ENCODE measurements at places on chromosomes 1 and 21. TPM values are rescaled to one million over a fixed set of nuclear protein-coding genes. Genes with fewer than 3 reads are reported as not detected.

Gene ARHGAP30
- total RNA-seq: 3.2 TPM

Gene HES2
- total RNA-seq: not detected

Gene FMO2
- total RNA-seq: 128 TPM

Gene CRB1
- 0.22 TPM for total RNA-seq

Gene ANGPTL1
- total RNA-seq: 79.3 TPM

Gene TCP10L
- 0.29 TPM for total RNA-seq

Gene KCND3
- total RNA-seq: 4.2 TPM

Gene USP48
- 80.8 TPM for total RNA-seq

Gene LGR6
- total RNA-seq: 2.8 TPM

Gene CHI3L2
- 25.7 TPM for total RNA-seq

DNA sequence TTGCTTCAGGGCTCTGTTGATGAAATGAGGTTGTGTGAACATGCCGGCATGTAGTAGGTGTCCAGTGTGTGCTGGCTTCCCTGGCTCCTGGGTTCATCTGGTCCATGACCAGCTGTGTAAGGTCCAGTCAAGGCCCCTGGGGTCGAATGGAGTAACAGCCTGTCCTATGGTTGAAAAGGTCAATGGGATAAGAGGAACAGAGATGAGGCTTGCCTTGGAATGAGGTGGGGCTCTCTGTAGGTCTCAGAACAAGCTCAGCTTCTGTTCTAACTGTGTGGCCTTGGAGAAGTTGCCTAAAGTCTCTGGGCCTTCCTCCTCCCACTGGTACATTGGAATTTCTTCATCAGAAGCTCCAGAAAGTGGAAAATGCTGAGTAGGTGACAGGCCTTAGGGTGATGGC lies 26.6 kb downstream of the RPS6KA1 start:
- H3K36me3 ChIP-seq: peaks cover 60% of the 10 kb centered on the region
- no peaks in the 10 kb centered on the region for H3K4me1 ChIP-seq
- no peaks in the 10 kb centered on the region for H3K27me3 ChIP-seq
- no peak overlapping the region for H3K27ac ChIP-seq

DNA sequence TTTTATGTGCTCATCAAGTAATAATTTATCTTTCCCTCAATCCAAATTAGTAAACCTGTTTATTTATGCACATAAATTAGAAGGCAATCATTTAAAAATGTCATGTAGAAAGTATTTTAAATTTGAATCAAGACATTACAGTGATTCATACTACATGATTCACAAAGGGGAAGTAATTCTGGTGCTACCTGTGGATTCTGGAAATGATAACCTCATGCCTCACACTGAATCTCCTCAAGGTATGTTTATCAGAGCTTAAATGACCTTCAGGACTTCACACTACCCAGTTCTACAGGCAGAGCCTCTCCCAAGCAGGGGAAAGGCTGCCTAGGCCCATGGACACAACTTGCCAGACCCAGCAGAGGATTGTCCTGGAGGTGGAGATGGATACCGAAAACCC lies 25.2 kb upstream of the TDRD10 start:
- no peaks in the 10 kb centered on the region for H3K27me3 ChIP-seq
- no peak overlapping the region for H3K4me3 ChIP-seq
- no peak overlapping the region for H3K27ac ChIP-seq
- no peaks in the 10 kb centered on the region for H3K36me3 ChIP-seq
- no peak for DNase-seq
- no peaks in the 10 kb centered on the region for H3K4me1 ChIP-seq

DNA sequence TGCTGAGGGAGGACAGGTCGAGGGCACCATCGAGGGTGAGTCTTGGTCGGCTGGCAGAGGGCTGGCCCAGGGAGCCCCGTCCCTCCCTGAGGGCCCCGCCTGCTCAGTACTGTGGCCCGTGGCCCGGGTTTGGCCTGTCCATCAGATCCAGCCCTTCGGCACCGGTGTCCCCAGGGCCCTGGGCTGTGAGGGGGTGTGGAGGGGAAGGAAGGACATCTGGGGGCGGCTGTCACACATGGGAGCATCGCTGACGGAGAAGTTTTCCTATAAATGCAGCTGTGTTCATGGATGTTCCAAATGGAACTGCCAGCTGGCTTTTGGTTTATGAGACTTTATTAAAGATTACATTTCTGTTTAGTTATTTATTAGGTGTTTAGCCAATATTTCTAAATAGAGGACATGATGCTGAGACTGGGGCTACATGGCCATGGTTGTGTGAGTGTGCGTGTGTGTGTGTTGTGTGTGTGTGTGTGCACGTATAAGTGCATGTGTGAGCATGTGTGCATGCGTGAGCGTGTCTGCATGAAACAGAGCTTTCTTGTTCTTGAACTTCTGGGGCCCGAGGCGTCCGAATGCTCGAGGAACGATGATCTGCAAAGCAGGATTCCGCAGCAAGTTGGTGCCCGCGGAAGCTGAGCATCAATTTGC lies 54.3 kb downstream of the SLX9 start:
- no peaks in the 10 kb centered on the region for H3K27me3 ChIP-seq
- DNase-seq: no peak
- H3K27ac ChIP-seq: no peak overlapping the region
- H3K4me3 ChIP-seq: no peak overlapping the region

- no peaks in the 10 kb centered on the region for H3K36me3 ChIP-seq
- no peak overlapping the region for H3K27ac ChIP-seq
- DNase-seq: no peak
- peaks cover 4% of the 10 kb centered on the region for H3K4me1 ChIP-seq
Observed at GRCh38 chr1:81950037-81950436, 149.3 kb downstream of the ADGRL2 start.

GRCh38 chr1:157437296-157437695 lies 115.0 kb downstream of the FCRL5 start:
- H3K36me3 ChIP-seq: no peaks in the 10 kb centered on the region
- no peak for DNase-seq
- no peak overlapping the region for H3K4me3 ChIP-seq
- H3K27ac ChIP-seq: no peak overlapping the region
- no peaks in the 10 kb centered on the region for H3K4me1 ChIP-seq

DNA sequence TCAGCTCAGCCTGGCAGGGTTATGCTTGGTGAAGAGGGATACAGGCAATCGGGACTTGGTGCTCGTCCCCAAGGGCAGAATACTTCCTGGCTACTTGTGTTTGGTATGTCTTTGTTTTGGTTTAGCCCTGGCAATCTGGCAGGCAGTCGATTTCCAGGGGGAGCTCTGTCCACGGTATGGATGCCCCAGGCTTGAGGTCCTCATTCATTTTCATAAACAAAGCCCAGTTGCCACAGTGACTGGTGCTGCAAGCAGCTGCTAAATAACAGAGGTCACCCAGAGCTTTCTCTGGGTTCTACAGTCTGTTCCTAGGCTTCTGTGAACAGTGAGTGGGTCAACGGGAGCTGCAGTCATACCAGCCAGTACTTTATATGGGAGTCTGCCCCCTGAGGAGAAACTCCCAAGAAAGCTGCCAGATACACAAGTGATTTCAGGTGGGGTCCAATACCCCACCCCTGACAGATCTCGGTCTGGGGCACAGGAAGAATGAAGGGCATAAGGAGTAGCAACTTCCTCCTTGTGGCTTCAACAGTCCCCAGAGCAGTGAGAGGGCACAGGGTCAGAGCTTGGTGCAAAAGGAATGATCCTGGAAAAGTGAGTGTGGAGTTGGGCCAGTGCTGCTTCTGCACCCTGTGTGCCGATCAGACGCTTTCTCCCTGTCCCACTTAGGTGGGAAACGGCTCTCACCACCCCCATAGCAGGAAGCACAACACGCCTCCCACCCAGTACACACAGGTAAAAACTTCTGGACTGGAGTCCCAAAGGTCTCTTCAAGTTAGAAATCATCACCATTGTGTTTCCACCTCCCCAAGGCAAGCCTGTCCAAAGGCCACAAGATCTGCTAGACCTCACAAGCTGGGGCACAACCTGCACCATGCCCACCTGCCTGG lies 55.5 kb downstream of the TGFBR3 start:
- no peaks in the 10 kb centered on the region for H3K27me3 ChIP-seq
- H3K4me1 ChIP-seq: peaks cover 11% of the 10 kb centered on the region
- H3K27ac ChIP-seq: peak overlapping the region; percentile 24
- no peaks in the 10 kb centered on the region for H3K36me3 ChIP-seq

DNA sequence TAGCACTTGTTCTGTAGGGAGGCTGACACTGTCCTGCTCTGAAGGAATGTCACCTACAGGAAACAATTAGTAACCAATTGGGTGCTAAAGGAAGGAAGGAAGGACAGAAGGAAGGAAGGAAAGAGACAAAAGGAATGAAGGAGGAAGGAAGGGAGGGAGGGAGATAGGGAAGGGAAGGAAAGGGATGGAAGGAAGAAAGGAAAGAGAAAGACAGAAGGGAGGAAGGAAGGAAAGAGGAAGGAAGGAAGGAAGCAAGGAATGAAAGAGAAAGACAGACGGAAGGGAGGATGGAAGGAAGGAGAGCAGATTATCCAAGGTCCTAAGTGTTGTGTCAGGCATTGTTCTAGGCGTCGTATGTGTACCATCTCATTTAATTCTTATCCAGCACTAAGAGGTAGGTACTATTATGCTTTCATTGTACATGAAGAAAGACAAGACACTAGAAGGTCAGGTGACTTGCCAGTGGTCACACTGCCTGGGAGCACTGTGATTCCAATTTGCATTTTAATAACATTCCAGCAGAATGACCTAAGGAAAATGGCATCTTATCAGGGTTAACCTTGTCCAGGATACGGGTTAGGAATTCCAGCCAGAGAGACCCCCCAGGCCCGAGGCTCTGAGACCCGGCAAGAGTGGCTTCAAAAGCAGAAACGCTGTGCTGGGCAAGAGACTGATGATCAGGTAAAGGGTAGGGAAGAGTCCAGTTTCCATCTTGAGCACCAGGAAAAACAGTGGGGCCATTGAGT lies 29.6 kb downstream of the CLIC6 start:
- no peaks in the 10 kb centered on the region for H3K4me1 ChIP-seq
- no peak for DNase-seq
- no peak overlapping the region for H3K4me3 ChIP-seq

DNA sequence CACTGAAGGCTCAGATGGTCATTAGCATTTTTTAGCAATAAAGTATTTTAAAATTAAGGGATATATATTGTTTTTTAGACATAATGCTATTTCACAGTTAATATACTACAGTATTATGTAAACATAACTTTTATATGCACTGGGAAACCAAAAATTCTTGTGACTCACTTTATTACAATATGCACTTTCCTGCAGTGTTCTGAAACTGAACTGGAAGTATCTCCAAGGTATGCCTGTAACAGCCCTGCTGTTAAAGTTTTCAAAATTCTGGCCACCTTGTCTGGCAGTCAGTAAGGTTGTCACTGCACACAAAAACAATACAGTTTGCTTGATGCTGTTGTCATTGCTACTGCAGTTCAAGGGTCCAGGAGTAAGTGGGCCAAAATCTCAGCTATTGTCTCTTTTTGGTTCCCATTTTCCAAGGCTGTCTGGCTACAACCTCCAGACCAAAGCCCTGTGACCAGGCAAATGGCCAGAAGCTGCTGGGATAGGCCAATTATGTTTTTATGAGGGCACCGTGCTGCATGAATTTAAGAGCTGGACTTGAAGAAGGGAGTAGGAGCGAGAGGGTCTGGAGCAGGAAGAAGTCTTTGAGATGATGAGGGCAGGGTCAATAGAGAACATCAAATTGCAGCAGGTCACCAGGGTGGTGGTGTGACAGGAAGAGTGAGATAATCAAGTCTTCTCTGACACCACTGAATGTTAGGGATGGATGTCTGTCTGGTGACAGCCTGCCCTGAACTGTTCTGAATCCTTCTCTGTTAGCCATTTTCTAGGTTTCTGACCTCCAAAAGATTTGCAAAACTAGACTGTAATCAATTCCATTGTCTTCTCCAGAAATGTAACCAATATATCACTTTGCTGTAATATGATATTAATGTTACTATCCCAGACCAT lies 82.3 kb upstream of the CACHD1 start:
- no peaks in the 10 kb centered on the region for H3K4me1 ChIP-seq
- H3K27me3 ChIP-seq: no peaks in the 10 kb centered on the region

DNA sequence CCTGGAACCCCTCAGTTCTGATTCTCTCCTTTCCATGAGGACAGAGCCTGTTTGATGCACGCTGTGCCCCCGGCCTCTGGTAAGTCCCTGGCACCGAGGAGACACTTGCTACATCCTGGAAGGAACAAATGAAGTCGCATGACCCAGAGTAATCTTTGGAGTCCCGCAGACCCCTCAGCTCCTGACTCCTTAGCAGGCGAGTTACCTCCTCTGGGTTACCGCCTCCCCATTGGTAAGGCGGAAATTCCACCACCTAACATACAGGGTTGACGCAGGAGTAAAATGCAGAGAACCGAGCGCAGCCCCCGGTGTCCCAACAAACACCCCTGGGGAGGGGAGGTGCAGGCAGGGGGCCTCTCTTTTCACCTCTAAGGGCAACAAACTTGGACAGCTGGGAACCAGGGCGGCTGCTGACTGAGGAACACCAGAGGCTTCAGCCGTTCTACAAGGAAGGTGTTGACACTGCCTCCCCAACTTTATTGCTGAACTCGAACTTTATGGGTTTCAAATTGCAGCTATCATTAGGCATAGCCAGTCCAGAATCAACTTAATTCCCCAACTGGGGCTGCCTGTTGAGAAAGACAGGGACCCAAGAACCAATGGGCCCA lies 115.3 kb upstream of the IFFO2 start:
- H3K4me1 ChIP-seq: peaks cover 27% of the 10 kb centered on the region
- no peak overlapping the region for H3K27ac ChIP-seq
- DNase-seq: no peak
- H3K4me3 ChIP-seq: no peak overlapping the region
- no peaks in the 10 kb centered on the region for H3K27me3 ChIP-seq

DNA sequence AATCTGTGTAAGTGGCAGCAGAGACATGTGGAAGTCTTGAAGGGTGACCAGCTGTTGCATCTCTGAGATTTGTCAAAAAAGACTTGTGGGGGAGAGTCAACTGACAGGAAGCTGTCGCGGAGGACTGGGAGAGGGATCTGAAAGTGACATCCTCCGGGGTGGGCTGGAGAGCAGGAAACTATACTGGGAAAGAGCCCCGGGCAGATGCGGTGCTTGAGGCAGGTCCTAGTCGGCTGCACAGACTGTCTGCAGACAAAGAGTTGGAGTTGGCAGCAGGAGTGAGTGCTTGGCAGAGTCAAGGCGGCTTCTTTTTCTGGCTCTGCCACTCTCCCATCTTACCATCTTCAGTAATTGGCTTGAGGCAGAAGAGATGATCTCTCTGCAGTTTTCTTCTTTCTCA lies 294.0 kb upstream of the C1orf87 start:
- no peaks in the 10 kb centered on the region for H3K4me1 ChIP-seq
- H3K36me3 ChIP-seq: no peaks in the 10 kb centered on the region
- no peak overlapping the region for H3K4me3 ChIP-seq
- no peak for DNase-seq
- H3K27me3 ChIP-seq: no peaks in the 10 kb centered on the region

GRCh38 chr1:37306461-37306860 lies 167.9 kb upstream of the ZC3H12A start:
- no peaks in the 10 kb centered on the region for H3K27me3 ChIP-seq
- no peaks in the 10 kb centered on the region for H3K4me1 ChIP-seq
- no peak overlapping the region for H3K27ac ChIP-seq
- H3K36me3 ChIP-seq: no peaks in the 10 kb centered on the region
- no peak for DNase-seq

GRCh38 chr1:89203166-89203565 lies 4.4 kb upstream of the GBP4 start:
- H3K27ac ChIP-seq: no peak overlapping the region
- no peak for DNase-seq
- no peaks in the 10 kb centered on the region for H3K36me3 ChIP-seq
- H3K4me1 ChIP-seq: peaks cover 2% of the 10 kb centered on the region
- no peak overlapping the region for H3K4me3 ChIP-seq

GRCh38 chr21:14870853-14871149 lies 194.0 kb downstream of the NRIP1 start:
- H3K4me3 ChIP-seq: no peak overlapping the region
- no peaks in the 10 kb centered on the region for H3K27me3 ChIP-seq
- no peak for DNase-seq
- no peak overlapping the region for H3K27ac ChIP-seq
- peaks cover 12% of the 10 kb centered on the region for H3K4me1 ChIP-seq
- H3K36me3 ChIP-seq: no peaks in the 10 kb centered on the region
